ENCODE measurements at places on chromosomes 11 and 22. TPM values are rescaled to one million over a fixed set of nuclear protein-coding genes. Genes with fewer than 3 reads are reported as not detected.

Gene NXPE1
- not detected for total RNA-seq

DNA sequence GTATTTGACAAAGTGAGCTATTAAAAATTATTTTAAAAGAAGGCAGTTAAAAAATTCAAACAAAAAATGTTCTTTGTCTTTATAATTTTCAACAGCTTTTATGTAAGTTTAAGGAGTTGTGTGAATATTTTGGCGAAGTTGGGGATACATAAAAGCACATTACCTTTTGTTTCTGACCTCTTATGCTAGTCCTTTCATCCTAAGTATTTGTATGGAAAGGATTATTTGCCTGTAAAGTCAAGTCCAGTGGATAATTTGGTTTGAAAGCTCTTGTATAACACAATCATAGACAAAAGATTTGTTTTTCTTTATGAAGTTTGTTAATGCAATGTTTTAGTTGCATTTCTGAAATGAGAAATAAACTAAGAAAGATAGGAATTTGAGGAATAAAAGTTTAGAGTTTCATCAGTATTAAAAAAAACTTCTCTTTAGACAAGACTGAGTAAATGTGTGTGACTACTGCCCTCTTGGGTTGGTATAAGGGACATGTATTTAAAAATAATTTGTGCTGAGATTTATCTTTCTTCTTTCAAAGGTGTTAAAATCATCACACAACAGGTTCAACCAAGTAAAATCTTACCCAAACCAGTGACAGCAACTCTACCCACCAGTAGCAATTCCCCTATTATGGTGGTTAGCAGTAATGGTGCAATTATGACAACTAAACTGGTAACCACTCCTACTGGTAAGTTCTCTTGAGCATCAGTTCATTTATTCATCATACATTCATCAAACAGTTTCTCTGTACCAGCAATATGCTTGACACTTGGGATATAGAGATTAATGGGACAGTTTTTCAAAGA lies 68.2 kb downstream of the EMSY start:
- DNase-seq = no peak
- no peaks in the 10 kb centered on the region for H3K27me3 ChIP-seq
- no peak overlapping the region for H3K4me3 ChIP-seq

Gene OR6T1
- not detected for total RNA-seq

GRCh38 chr11:2380807-2381350 lies 3.8 kb downstream of the CD81 start:
- H3K27me3 ChIP-seq = no peaks in the 10 kb centered on the region
- peak; percentile 60 for DNase-seq
- H3K27ac ChIP-seq = peak overlapping the region; percentile 41
- peaks cover 31% of the 10 kb centered on the region for H3K4me1 ChIP-seq
- H3K4me3 ChIP-seq = peak overlapping the region; percentile 40

Gene C1QTNF4
- 0.19 TPM for total RNA-seq

Gene TMPRSS13
- 1.2 TPM for total RNA-seq

- peaks cover 81% of the 10 kb centered on the region for H3K36me3 ChIP-seq
- peak overlapping the region; percentile 61 for H3K4me3 ChIP-seq
- H3K27ac ChIP-seq = peak overlapping the region; percentile 52
Measured at GRCh38 chr22:30941363-30941740, 27.2 kb downstream of the MORC2 start.

GRCh38 chr11:31001427-31001826 lies 368.1 kb downstream of the DCDC1 start:
- no peak for DNase-seq
- H3K27me3 ChIP-seq = no peaks in the 10 kb centered on the region
- no peaks in the 10 kb centered on the region for H3K4me1 ChIP-seq
- H3K4me3 ChIP-seq = no peak overlapping the region

- H3K36me3 ChIP-seq = no peaks in the 10 kb centered on the region
- no peak overlapping the region for H3K4me3 ChIP-seq
- no peak overlapping the region for H3K27ac ChIP-seq
- peaks cover 2% of the 10 kb centered on the region for H3K4me1 ChIP-seq
- H3K27me3 ChIP-seq = peaks cover 23% of the 10 kb centered on the region
Measured at GRCh38 chr11:44018829-44019228, 29.0 kb upstream of the ACCSL start.

- H3K27ac ChIP-seq = no peak overlapping the region
- H3K27me3 ChIP-seq = no peaks in the 10 kb centered on the region
- DNase-seq = no peak
- H3K36me3 ChIP-seq = no peaks in the 10 kb centered on the region
- no peaks in the 10 kb centered on the region for H3K4me1 ChIP-seq
- H3K4me3 ChIP-seq = no peak overlapping the region
Measured at GRCh38 chr11:115409691-115410220, 94.5 kb downstream of the CADM1 start.

Gene EHBP1L1
- total RNA-seq = 173 TPM

GRCh38 chr11:83662494-83662893 lies 376.3 kb upstream of the CCDC90B start:
- H3K36me3 ChIP-seq = no peaks in the 10 kb centered on the region
- H3K27ac ChIP-seq = no peak overlapping the region
- peaks cover 2% of the 10 kb centered on the region for H3K27me3 ChIP-seq
- no peak overlapping the region for H3K4me3 ChIP-seq
- no peaks in the 10 kb centered on the region for H3K4me1 ChIP-seq

DNA sequence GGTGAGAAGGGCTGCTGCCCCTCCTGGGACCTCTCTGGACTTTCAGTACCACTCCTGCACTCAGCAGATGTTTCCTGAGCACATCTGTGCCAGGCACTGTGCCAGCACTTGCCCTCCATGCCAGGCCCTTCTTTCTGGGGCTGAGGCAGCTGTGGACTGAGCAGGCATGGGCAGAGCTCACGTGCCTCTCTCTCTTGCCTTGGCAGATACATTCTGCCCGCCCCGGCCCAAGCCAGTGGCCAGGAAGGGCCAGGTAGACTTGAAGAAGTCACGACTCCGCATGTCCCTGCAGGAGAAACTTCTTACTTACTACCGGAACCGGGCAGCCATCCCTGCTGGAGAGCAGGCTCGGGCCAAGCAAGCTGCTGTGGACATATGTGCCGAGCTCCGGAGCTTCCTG lies 8.3 kb upstream of the ATF4 start:
- no peak overlapping the region for H3K27ac ChIP-seq
- H3K27me3 ChIP-seq = no peaks in the 10 kb centered on the region
- H3K4me3 ChIP-seq = no peak overlapping the region
- peaks cover 75% of the 10 kb centered on the region for H3K36me3 ChIP-seq
- peaks cover 28% of the 10 kb centered on the region for H3K4me1 ChIP-seq

GRCh38 chr11:46162700-46163099 lies 41.4 kb upstream of the PHF21A start:
- H3K27ac ChIP-seq = no peak overlapping the region
- DNase-seq = no peak
- no peak overlapping the region for H3K4me3 ChIP-seq
- peaks cover 33% of the 10 kb centered on the region for H3K27me3 ChIP-seq

DNA sequence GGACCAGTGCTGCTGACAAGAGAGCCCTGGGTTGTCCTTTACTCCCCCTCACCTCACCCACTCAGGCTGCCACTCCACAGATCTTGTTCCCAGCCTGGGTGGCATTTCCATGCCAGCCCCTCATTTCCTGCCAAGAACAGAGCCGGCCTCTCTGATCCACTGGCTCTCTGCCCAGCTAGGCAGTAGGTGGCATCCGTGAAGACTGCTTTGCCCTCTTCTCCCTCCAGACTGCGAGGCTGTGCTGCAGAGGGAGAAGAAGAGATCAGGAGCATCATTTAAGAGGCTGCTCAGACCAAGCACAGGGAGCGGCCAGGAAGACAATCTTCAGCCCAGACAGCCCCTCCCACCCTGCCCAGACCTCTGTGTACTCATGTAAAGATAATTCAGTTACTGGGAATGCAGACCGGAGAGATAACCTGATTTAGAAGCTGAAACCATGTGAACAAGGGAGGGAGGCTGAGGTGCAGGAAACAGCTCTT lies 126.9 kb upstream of the NCAM1 start:
- no peak overlapping the region for H3K27ac ChIP-seq
- H3K27me3 ChIP-seq = no peaks in the 10 kb centered on the region
- H3K4me3 ChIP-seq = no peak overlapping the region
- H3K4me1 ChIP-seq = no peaks in the 10 kb centered on the region

DNA sequence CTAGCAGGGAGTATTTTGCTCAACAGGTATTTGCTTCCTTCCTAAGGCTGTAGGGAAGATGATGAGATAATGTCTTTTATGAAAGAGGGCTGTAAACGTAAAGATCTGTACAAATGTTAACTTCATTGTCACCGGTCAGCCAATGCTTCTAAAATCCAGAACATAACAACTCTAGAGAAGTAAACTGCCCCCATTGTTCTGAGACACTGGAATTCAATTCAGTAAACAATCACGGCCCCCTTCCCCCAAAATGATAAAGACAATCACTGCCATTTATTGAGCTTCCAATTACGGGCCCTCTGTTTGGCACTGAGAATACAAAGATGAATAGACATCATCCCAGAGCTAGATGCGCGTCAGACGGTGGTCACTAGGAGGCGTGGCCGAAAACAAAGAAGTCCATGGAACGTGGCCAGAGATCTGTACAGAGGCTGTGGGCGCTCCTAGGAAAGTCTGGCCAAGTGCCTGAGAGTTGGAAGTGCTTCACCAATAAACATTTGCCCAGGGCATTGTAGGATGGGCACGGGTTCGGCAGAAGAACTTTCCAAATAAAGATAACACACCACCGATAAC lies 576 bp downstream of the TMEM258 start:
- H3K4me1 ChIP-seq = peaks cover 37% of the 10 kb centered on the region
- H3K36me3 ChIP-seq = peaks cover 51% of the 10 kb centered on the region
- H3K27ac ChIP-seq = peak overlapping the region; percentile 99
- no peaks in the 10 kb centered on the region for H3K27me3 ChIP-seq
- peak; percentile 85 for DNase-seq

- DNase-seq = no peak
- H3K27me3 ChIP-seq = no peaks in the 10 kb centered on the region
- H3K4me3 ChIP-seq = no peak overlapping the region
- H3K36me3 ChIP-seq = no peaks in the 10 kb centered on the region
Measured at GRCh38 chr22:27625769-27626674, 175.5 kb downstream of the MN1 start.
